ENCODE measurements at places on chromosomes 12 and 14.

DNA sequence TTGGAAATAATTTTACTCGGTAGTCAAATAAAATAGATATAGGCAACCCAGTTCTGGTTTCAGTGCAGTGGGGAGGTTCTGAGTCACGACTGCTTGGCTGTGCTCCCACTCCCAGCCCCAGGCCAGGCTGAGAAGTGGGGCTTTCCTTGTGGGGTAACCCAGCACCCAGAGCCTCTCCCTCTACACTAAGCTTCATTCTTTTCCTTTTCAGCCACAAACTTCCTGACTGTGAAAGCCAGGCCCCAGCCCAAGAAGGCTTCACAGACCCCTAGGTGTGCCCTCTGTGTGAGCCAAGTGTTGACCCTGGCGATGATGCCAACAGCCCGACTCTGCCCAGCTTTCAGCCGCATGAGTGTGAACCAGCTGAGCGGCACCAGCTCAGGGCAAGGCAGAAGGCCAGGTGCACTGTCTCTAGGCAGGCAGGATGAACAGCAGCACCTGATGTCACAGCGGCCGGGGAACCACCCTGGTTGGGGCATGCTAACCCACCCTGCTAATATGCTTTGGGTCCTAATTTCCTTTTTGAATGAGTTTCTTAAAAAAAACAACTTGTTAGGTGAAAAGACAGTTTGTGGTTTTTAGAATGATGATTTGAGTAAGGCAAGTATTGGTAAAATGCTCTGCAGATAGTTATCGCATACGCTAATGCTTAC is 42.2 kb upstream of the ATP23 start:
- peak; percentile 65 for DNase-seq

- no peak for DNase-seq
Observed at GRCh38 chr14:92644171-92644969, 104.1 kb downstream of the LGMN start.

GRCh38 chr14:38290601-38291188 is 34.8 kb upstream of the CLEC14A start:
- no peak for DNase-seq

GRCh38 chr12:121857322-121858246 is 1.1 kb downstream of the HPD start:
- DNase-seq = no peak

DNA sequence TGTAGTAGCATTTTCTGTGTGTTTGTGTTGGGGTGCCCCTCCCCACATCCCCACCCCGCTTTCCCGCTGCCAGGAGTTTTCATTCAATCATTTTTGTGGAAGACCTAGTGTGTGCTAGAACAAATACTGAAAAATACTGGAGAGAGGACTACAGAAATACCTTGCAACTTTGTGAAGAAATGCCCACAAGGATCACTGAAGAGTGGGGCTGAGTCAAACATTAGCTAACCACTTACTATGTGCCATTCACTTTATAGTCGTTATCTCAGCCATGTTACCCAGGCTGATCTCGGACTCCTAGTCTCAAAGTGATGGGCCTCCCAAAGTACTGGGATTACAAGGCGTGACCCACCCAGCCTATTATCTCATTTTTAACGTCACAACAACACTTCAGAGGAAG is 559 bp upstream of the LMBR1L start:
- DNase-seq = no peak

DNA sequence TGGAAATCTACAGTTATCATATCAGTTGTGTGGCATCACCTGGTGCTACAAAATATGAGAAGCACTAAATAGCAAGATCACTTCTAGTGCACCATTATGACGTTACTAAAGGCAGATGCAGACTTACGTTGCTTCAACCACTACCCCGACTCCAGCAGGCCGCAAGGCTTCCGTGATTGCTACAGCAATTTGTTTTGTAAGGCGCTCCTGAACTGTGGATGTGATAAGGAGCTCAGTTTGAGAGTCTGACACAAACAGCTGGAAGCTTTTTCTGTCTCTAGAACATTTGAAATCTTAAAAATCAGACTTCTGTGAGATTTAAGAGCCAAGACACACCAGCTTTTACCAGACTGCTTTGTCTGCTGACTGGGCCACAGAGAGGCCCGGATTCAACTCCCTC is 57.0 kb downstream of the GCH1 start:
- no peak for DNase-seq

GRCh38 chr12:53182903-53183302 is 2.2 kb upstream of the CSAD start:
- DNase-seq = no peak

DNA sequence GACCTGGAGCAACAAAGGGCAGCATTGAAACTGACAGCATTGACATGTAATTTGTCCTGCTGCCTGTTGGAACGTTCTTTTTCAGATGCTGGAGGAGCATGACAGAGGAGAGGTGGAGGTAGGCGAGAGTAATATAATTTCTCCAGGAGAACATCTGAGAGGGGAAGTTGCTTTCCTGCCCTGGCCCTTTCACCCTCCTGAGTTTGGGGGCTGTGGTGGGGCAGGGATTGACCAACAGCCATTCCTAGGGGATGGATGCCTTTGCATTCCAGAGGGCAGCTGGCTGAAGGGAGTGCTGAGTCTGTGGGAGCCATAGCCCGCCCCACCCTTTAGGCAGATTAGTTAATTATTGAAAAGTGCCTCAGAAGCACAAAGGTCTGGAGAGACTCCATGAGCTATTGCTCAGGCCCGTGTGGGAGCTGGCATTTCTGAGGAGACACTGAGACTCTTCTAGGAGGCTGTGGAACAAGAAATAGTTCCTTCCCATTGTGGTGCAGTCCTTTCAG is 73.5 kb downstream of the ARF6 start:
- no peak for DNase-seq

DNA sequence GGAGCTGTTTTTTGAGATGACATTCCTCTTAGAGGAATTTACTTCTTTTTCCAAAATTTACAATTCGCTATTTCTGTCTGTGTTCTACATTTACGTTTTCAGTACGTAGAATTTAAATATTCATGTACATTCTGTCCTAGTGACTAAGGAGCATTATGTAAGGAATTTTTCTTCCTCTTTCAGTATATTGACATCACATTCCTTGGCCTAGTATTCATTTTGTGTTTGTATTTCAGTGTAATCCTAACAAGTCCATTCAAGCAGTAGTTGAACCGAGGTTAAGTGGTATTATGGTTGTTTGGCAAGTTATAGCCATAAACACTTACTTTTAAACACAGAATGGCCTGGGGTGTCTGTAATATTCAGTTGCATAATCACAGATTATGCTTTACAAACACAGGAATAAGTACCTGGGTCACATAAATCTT is 465.2 kb downstream of the PCNX1 start:
- DNase-seq = no peak

GRCh38 chr14:90513161-90514014 is 116.6 kb downstream of the CALM1 start:
- DNase-seq = no peak

DNA sequence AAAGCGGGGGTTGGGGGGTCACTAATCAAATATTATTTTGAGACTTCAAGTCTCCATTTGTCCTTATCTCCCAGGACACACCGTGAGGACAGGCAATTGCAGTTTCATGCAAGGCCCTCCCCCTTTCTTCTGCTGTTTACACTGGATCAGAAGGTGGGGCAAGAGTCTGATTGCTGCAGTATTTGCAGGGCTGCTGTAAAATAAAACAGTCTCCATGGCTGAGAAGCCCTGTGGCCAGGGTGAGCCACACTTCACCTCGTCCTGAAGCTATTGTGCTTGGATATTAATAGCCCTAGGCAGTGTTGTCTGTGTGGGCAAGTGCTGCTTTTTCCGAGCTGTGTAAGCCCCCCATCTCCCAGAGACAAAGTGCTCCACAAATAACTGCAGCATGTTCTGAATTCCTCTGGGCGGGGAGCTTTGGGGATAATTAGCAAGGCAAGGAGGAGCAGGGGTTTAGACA is 187.4 kb upstream of the NTF3 start:
- no peak for DNase-seq

DNA sequence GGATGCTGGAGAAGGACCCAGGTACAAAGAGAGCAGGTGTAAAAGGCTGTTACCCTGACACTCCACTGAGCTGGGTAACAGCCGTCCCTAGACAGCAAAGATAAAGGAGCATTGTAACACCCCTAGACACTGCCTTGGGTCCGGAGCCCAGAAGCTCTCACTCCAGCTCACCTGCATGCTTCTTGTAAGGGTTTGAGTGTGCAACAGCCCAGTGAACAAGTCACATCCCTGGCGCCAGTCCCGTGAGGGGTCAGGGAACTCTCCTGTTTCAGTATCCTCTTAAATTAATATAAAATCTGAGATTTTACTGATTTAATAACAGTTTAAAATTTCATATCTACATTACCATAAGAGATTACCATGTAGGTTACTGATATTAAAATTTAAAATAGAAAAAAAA is 124.8 kb upstream of the LMO3 start:
- DNase-seq = no peak

- DNase-seq = peak; percentile 22
Observed at GRCh38 chr14:104393898-104394381, 185.6 kb upstream of the C14orf180 start.

GRCh38 chr12:101845137-101845711 is 14.5 kb upstream of the GNPTAB start:
- DNase-seq = no peak

DNA sequence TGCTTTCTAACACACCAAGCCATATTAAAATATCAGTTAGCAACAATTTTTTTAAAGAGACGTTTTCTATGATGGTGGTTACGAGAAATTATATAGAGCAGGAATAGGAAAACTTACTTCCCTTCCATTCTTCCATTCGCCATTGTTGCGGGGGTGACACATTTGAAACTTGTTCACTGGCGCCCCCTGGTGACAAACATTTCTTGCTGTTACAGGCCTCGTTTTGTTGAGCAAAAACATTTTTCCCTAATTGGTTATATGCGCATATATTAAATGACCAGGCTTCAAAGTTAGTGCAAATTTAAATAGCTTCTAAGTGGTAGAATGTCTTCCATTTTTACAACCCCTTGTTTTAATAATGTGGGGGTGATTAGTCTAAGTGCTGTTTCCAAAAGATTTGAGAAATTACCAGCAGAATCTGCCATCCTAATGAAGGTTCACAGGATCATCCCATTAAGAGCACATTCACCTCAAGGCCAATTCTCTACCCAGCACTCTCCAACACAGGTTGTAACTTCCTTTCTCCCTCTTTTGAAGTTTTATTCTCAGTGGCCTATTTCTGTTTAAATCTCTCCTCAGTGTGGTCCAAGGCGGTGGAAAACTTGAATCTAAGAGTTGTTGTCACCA is 1124.7 kb downstream of the FLRT2 start:
- no peak for DNase-seq

- DNase-seq = peak; percentile 84
Observed at GRCh38 chr12:3727877-3728632, 24.9 kb downstream of the CRACR2A start.

- DNase-seq = no peak
Observed at GRCh38 chr12:51152953-51153352, 20.0 kb downstream of the TFCP2 start.

DNA sequence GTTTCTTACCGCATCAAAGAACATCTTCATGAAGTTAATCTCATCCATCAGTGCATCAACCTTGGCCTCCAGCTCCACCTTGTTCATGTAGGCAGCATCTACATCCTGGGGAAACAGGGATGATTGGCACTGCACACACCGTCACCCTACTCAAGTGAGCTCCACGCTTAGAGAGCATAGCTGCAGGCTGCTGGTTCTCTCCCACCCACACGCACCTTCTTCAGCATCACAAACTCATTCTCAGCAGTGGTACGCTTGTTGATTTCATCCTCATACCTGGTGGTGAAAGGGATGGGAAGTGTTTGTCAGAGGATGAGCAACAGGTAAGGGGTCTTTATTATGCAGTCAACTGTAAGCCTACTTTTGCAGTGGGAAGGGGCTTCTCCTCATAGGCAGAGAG is 2.3 kb downstream of the KRT5 start:
- no peak for DNase-seq

DNA sequence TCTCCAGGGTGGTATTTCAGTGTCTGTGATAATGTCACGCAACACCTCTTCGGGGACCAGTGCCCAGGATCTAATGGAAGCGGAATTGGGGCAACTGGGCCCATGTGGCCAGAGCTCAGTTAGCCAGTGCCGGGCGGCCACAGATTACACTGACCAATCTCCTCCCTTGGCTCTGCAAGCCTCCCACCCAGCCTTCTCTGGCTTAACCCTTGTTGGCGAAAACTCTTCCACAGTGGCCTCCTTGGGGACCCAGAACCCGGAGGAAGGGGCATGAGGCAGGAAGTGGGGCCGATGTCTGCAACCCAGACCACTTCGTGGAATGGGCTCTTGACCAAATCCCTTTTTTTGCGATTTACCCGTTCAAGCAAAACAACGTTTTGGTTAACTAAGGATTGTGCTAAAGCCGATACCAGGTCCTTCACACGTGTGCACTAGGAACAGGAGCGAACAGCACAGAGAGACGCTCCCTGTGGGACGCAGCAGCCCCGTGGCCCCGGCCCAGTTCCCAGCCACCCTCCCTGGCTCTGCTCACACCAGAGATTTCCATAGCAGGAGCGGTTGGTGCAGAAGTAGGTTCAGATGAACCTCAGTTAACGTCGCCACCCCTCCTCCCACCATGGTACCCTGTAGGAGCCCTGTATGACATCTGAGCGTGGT is 38.2 kb downstream of the SLC8B1 start:
- DNase-seq = no peak

- DNase-seq = peak; percentile 59
Observed at GRCh38 chr14:22202313-22202712, 386.7 kb downstream of the DAD1 start.

- DNase-seq = no peak
Observed at GRCh38 chr14:99910337-99911309, 117.4 kb downstream of the EML1 start.

GRCh38 chr12:117967043-117967442 is 1.7 kb downstream of the KSR2 start:
- DNase-seq = no peak

DNA sequence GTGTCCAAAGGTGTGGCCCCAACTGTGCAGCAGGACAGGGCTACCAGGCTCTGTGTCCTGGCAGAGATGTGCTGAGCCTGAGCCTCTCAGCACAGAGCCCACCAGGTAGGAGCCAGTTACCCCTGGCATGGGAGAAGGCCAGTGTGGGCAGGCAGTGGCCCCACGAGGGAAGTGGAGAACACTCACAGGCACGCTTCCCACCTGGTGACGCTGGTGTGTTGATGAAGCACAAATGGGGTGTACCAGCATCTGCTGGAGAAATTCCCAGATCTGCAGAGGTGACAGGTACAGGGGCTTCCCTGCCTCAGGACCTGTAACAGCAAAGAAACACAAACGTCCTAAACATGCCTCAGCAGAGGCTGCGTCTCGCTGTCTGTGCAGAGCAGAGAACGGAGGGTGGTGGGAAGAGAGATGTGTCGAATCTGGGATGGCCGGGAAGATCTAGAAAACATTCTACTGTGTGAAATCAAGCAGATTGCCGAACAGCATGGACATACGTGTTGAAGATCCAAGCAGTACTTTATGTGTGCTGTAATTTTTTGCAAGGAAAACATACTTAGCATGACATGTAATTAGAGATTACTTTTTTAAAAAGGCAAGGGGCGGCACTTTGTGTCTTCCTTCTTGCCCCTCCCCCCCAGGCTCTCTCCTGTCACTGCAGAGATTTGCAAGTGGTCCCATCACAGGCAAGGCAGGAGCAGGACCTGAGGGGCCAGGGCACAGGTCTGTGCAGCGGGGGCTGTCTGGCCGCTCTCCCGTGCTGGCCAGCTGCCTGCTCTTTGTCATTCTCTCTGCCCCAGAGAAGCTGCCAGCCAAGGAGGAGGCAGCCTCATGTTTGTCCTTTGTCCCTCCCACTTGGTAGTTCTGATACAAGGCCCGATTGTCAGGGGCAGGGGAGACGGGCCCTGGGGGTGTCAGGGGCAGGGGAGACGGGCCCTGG is 17.3 kb downstream of the HIP1R start:
- no peak for DNase-seq

GRCh38 chr12:30243426-30243825 is 452.2 kb downstream of the IPO8 start:
- no peak for DNase-seq

GRCh38 chr12:19058235-19059021 is 71.1 kb upstream of the PLEKHA5 start:
- DNase-seq = no peak

Measured in T-helper 2 cell (primary cell).